OCI-M1 (cell line): ENCODE measurements at places on chromosomes 3 and 15.
A peak's percentile ranks its signal among the peaks of the same experiment; 100 is the strongest.

DNA sequence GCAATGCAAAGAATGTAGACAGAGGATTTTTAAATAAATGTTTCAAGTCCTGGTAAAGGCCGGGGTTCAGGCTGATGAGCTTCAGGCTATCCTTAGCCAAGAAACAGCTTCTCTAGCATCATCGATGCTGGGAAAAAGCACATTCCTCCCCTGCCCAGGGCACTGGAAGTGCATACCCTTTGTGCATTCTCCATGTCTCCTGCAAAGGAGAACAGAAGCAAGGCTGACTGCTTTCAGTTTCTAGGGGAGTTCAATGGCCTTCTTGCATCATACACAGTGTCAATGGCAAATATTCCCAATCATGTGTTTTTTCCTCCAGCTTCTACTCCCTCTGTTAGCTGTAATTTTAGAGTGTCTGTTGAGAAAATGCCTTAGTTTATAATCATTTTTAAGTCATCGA is 59.9 kb downstream of the GPR176 start:
- peak; percentile 35 for DNase-seq

DNA sequence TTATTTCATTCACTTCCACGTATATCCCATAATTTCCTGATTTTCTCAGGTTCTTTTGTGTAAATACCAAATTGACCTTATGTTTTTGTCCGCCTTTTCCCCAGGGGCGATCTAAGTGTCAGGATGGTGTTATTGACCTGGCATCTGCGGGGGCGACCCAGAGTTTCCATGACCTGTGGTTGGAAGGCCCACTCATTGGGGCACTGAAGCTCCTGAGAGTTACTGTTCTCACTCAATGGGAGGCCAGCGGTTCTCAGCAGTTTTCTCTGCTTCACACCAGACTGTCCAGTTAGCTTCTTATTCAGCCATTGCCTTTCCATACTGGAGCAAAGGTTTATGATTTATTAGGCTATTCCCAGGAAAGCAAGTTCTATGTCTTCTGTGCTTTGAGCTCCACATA is 53.3 kb downstream of the B3GALNT1 start:
- DNase-seq = no peak

DNA sequence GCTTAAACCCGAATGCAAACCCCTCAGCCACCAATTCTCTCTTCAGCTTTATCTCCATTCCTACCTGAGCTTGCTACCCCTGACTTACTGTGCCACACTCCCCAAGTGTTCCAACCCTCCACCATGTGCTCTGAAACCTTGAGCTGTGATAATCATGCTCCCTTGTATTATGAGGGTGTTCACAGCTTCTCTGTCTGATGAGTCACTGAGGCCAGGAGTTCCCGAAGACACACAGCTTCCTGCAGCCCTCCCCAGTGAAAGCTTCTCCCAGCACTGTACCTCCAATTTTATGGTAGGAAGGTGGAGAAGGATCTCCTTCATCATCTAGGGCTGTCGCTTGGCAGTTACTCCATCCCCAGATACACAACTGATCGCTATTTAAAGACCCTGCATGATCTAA is 24.9 kb downstream of the STAC start:
- no peak for DNase-seq

DNA sequence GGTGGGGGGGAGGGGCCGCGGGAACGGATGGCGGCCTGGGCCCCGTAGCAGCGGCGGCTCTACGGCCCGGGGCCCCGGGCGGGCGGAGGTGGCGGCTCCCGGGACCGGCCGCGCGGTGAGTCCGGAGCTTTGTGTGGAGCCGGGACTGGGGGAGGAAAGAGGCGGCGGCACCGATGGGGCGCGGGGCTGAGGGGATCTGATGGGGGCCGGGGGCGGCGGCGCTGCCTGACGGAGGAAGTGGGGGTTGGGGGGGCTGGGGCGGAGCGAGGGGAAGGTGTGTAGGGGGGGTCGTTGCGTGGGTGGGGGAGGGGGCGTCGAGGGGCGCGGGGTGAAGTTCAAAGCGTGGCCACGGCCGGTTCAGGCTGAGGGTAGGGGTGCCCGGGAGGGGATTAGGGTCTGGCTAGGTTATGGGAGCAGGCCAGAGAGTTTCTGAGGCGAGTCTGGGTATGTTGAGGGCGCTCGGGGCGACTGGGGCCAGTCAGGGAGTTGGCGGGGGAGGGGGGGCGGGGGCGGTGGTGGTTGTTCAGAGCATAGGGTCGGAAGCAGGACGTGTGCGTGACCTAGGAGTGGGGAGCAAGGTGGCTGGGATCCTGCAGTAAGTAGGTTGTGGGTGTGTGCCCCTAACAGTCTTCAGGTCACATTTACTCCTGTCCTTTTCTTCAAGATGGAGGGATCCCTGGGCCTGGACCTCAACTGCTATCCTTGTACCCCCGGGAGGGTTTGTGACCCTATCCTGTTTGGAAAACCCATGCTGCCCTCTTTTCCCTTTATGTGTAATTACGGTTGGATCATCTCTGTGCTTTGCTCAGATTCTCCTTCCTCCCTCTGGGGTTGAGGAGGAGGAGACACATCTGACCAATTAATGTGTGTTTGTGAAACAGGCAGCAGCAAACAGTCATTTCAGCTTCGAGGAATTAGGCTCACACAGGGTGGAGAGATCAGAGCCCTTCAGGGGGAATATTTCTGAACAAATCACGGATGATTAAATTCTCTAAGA is 644 bp downstream of the ZNF609 start:
- DNase-seq = peak; percentile 73

GRCh38 chr3:170985304-170985703 is 41.2 kb downstream of the SLC2A2 start:
- no peak for DNase-seq

DNA sequence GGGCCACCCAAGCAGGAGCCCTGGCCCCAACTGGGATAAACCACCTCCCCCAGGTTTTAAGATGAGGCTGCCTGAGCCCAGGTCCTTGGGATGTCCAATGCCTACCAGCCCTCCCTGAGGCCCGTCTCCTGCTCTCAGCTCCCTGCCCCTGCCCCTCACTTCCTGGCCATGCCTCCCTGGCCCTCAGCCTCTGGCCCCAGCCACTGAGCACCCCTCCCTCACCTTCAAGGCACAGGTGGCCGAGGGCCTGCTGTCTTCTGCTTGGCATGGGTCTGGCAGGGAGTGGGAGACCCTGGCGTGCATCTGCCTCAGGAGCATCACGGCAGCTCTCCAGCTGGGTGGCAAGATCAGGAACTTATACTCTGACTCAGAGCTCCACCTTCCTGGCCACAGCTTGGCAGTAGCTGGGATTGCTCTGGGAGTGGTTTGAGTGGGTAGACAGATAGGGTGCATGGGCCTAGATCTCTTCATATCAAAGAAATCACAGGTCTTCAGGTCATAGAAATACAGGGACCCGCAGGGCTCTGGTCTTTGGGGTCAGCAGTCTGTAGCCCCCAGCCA is at the start of gene PLA2G4E:
Gene PLA2G4E (minus strand): TSS at position 330 of the 561 bp plus-strand sequence. CDS start 12 bp downstream, at position 318.
- DNase-seq = no peak

- no peak for DNase-seq
These were observed 11.0 kb downstream of the GABPB1 start for GRCh38 chr15:50344006-50344464.

DNA sequence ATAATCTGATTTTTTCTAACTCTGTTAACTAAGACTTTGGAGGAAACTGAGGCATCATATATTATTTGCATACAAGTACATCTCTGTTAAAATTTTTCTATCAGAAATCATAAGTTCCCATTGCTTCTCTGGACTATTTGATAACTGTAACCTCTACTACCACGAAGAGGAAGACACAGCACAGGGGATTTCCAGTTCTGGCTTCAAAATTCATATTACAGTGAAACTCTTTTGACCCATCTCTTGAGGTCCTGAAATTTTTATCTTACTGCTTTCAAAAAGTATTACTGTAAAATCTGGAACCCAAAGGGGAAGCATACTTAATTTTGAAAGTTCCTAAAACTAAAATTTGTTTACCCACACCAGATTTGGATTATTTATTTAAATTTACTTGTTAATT is 4.2 kb downstream of the PLSCR1 start:
- DNase-seq = peak; percentile 33

- no peak for DNase-seq
These were observed 69.0 kb upstream of the HRH1 start for GRCh38 chr3:11085093-11085840.

DNA sequence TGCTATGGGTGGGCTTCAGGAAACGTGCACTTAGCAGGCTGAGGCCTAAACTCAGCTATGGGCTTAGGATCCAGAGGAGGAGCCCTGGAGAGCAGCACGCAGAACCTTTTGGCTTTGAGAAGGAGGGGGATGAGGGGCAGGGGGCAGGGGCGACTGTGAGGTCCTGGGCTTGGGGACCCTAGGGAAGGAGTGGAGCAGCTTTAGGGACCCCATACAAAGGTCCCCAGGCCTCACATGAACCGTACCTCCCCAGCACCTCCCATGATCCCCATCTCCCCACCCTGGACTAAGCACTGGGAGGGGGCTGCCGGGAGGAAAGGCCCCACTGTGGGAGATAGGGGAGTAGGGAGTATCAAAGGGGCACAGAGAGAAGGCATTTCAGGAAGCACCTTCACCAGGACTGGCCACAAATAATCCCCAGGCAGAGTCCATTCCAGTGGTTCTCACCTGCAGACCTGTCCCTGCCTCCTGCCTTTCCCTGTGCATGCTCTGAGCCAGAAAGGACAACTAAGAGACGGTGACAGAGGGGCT is 62.0 kb upstream of the KLF13 start:
- DNase-seq = no peak
